ENCODE measurements at places on chromosomes 1 and 21.

DNA sequence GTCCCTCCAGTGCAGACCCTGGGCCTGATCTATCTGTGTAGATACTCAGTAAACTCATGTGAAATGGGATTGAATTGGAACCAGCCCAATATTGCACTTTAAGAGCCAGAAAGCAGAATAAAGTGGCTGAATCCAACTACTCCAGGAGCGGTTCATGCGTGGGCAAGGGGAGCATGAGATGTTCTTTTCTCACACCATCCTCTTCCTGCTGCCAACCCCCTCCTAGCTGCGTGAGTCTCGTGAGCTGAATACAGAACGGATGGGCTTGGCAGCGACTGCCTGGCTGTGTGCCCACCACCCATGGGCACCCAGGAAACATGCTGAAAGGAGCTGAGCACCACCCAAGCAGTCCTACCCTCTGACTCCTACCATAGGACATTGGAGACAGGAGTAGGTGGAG, 128.3 kb downstream of the ELAVL4 start:
- DNase-seq = no peak

DNA sequence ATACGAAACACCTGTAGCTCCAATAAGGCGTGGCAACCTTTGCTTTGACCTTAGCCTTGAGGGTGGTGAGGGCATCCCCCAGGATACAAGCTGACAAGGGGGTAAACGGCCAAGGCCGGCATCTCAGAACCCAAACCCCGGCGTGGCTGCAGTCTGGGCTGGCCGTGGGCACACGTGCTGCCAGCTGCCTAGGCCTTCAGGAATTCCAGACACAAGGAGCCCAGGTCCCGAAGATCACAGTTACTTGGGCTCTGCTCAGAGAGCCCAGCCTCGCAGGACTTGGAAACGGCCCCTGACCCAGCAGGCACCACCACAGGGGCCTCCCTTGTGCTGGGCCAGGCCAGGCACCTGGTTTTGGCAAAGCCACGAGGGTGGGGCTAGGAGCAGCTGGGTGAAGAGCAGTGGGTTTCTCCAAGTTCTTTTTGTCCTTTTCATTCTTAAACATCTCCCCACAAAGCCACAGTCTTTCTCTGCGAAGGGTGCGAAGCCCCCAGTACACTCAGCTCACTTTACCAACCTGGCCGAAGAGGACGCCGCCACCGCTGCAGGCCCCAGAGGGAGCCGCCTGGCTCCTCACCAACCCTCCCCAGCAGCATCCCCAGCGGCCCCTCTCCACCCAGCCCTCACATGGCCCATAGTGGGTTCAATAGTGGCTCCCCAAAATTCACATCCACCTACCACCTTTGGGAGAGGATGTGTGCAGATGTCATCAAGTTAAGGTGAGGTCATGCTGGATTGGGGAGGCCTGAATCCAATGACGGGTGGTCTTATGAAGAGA, 26.8 kb downstream of the PRDM15 start:
- no peak for DNase-seq

- no peak for DNase-seq
Observed at GRCh38 chr1:228073857-228074545, 8.5 kb upstream of the ARF1 start.

DNA sequence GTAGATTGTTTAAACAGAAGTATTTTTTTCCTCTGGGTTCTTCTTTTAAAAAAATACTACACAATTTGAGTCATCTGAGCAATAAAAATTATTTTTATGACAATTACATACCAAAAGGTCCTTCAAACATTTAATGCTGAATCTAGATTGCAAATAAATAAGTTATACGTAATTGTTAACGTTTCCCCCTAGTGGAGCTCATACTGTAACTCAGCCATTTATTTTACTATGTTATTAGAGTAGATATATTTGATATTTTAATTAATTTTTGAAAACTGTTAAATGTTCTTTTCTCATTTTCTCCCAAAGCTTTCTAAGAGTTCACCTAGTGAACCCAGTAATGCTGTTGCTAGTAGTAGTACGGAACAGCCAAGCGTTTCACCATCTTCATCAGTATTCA, 33.5 kb downstream of the ZMYM1 start:
- DNase-seq = no peak

GRCh38 chr1:198830412-198830811, 191.6 kb downstream of the PTPRC start:
- no peak for DNase-seq

DNA sequence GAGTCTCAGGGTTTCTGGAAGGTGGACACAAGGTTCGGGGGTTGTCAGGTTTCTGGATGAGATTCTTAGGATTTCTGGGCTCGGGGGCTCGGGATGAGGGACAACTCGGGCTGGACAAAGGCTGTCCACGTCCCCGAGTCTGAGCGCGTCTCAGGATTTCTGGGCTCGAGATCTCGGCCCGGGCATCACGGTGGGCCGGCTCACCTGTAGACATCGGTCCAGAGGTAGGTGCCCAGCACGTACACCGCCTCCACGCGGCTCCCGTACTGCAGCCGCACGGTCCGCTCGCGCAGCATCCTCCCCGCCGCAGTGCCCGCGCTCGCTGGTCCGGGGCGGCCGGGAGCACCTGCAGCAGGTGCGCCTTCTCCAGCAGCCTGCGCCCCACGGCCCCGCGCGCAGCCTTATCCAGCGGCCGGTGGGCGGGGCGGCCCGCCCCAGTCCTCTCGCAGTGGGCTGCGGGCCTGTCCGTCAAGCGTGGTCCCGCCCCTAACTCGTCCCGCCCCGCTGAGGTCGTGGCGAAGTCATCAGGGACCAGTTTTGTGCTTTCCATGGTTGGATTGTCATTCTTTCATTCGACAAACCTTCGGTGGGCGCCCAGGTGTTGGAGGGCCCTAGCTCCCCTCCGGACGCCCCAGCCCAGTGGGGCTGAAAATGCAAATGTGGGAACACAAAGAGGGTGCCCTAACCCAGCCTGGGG, at the start of gene PADI2:
Gene PADI2 (minus strand): TSS at position 376 of the 697 bp plus-strand sequence. CDS start 80 bp downstream, at position 296.
- peak; percentile 35 for DNase-seq

- no peak for DNase-seq
Observed at GRCh38 chr1:227894831-227895451, 52.8 kb downstream of the WNT9A start.

DNA sequence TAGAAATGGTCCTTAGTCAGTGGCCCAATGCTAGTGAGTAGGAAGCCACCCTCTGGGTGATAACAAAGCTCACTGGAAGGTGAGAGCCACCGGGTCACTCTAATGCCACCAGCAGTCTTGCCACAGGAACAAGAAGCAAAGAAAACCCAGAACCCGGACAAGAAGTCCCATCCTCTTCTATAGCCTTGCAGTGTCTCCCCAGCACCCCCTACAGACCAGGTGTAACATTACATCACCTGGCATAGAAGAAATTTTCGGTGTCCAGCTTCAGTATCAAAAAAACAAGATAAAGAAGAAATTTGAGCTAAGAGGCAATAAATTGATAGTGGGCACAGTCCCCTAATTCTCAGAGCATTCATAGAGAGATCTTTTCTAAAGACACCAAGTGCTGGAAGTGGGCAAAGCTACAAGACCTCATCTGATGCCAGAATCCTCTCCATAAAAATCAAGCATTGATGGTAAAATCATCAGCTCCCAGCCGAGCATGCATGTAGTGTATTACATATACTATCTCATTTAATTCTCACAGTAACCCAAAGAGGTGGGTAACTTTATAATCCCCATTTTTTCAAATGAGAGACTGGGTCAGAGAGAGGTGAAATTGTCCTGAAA, 491.0 kb downstream of the MATN1 start:
- DNase-seq = no peak

GRCh38 chr1:17027403-17027802, 15.7 kb upstream of the ATP13A2 start:
- DNase-seq = no peak

- DNase-seq = no peak
Observed at GRCh38 chr1:116185161-116185701, 74.0 kb downstream of the MAB21L3 start.

GRCh38 chr21:39796466-39796865, 51.5 kb downstream of the IGSF5 start:
- no peak for DNase-seq

GRCh38 chr1:103937763-103938357, 188.2 kb downstream of the AMY1C start:
- DNase-seq = no peak

- DNase-seq = no peak
Observed at GRCh38 chr1:43930168-43930948, 3.2 kb upstream of the ARTN start.

All from activated CD4-positive, alpha-beta T cell treated with anti-CD3 and anti-CD28 coated beads, Interleukin-2, amount 50 U/mL, for 4 hours (primary cell).